ENCODE measurements at places on chromosomes 3 and 15.

- no peak for DNase-seq
Measured at GRCh38 chr15:67955252-67955651, 98.9 kb upstream of the PIAS1 start.

- DNase-seq: no peak
Measured at GRCh38 chr3:44042772-44043171, 198.9 kb upstream of the TOPAZ1 start.

- DNase-seq: no peak
Measured at GRCh38 chr3:51706788-51707731, at the start of gene GRM2. TSS of gene GRM2 (plus strand) at chr3:51707068. CDS start at chr3:51708984, 1,916 bp downstream.

DNA sequence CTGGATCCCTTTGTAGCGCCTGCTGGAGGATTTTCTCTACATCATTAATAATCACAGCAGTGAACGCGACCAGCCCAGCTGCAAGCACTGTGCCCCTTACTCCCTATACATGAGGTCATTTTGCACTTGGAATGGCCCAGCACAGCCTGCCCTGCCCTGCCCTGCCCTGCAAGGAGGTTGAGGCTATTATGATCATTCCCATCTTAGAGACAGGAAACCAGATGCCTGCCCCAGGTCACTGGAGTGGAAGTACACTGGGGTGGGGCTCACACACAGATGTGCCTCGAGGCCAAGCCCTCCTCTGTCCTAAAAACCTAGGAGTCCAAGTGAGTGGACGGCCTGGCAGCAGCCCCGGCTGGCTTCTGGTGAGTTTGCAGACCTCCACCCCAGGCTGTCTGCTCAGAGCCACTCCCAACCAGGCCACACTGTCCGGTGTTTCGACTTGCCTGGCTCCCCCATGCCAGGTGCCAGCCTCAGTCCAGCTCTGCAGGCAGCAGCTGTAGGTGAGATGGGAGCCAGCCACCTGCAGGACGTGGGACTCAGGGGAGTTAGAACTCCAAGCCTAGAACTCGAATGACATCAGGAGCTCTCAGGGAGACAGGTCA, 30.4 kb upstream of the SEC61A1 start:
- no peak for DNase-seq

GRCh38 chr3:57583544-57583943, 13.6 kb downstream of the ARF4 start:
- no peak for DNase-seq

DNA sequence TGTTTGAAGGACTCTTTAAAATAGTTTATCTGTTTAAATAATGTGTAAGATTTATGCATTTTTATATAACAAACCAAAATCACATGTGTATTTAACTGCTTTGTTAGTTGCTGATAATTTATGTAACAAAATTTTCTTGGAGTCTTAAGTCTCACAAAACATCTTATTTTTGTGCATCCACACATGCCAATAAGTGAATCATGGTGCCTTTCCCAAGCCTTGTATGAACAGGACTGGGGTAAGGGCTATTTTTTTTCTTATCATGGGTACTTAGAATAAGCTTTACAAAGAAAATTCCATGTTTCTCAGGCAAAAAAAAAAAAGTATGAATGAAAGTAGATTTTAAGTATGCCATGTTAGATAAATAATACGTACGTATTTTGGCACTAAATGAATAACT, 132.9 kb upstream of the LRRFIP2 start:
- no peak for DNase-seq

- no peak for DNase-seq
Measured at GRCh38 chr3:48991851-48992545, 2.0 kb downstream of the P4HTM start.

All from activated CD4-positive, alpha-beta T cell treated with anti-CD3 and anti-CD28 coated beads, Interleukin-2, amount 50 U/mL, for 4 hours (primary cell).